NCI-H1417 (cell line): ENCODE measurements at places on chromosomes 1 and 21.

DNA sequence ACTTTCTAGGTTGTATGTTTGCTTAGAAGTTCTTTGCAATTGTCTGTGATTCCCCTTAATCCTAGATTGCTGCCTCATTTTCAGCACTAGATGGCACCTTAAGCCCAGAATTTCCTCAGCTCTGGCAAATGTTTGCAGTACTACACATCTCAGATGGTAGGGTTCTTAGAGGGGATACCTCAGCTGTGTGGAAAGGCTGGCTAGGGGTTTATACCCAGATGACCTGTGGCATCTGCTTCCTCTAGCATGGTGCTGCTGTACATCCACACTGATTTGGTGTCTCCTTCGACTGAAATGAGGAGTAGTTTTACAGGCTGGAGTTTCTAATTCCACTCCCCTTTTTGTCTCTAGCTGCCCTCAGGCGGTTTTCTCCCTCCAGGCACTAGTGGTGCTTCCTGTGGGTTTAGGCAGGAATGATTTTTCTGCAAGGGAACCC lies 23.5 kb downstream of the ASB17 start:
- peak; percentile 11 for DNase-seq

- DNase-seq, result peak; percentile 62
Measured at GRCh38 chr1:37765916-37766664, 1.2 kb upstream of the EPHA10 start.

GRCh38 chr1:87218618-87219017 lies 110.1 kb upstream of the LMO4 start:
- no peak for DNase-seq

DNA sequence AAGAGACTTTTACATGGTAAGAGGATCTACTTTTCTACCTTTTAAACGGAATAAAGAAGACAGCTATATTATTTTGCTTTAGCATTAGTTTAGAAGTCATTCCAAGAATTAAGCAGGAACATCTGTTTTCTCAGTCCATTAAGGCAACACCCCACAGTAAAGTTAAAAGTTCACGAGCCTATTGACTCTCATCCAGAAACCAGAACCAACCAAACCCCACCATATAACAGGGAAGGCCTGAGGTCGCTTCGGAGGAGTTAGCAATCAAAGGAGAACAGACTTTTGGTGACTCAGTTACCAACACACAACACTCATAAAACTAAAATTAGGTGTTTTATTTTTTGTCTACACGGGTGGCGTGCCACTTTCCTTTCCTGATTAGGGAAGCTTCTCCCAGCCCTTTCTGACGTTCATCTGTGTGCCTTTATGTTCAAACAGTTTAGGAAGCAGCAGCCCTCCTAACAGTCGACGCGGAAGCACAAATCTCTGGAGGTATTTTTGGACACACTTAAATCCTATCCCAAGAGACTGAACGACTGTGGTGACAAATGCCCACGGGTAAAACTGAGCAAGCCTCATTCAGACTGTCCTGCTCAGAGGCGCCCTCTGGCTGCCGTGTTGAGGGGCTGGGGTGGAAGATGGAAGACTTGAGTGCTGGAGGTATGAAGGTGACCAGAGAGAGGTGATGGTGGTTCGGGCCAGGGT lies 8.6 kb upstream of the PLA2G2C start:
- peak; percentile 17 for DNase-seq

- no peak for DNase-seq
Measured at GRCh38 chr21:42437786-42438185, 34.1 kb downstream of the UBASH3A start.

GRCh38 chr21:46559291-46559983 lies 45.4 kb downstream of the S100B start:
- no peak for DNase-seq

- no peak for DNase-seq
Measured at GRCh38 chr21:42836767-42837301, 42.5 kb downstream of the WDR4 start.

GRCh38 chr1:189939967-189940366 lies 537.7 kb downstream of the BRINP3 start:
- no peak for DNase-seq

- DNase-seq, result no peak
Measured at GRCh38 chr1:24022581-24023361, 42.6 kb upstream of the SRSF10 start.

- no peak for DNase-seq
Measured at GRCh38 chr1:226738421-226738994, 574 bp downstream of the ITPKB start.

DNA sequence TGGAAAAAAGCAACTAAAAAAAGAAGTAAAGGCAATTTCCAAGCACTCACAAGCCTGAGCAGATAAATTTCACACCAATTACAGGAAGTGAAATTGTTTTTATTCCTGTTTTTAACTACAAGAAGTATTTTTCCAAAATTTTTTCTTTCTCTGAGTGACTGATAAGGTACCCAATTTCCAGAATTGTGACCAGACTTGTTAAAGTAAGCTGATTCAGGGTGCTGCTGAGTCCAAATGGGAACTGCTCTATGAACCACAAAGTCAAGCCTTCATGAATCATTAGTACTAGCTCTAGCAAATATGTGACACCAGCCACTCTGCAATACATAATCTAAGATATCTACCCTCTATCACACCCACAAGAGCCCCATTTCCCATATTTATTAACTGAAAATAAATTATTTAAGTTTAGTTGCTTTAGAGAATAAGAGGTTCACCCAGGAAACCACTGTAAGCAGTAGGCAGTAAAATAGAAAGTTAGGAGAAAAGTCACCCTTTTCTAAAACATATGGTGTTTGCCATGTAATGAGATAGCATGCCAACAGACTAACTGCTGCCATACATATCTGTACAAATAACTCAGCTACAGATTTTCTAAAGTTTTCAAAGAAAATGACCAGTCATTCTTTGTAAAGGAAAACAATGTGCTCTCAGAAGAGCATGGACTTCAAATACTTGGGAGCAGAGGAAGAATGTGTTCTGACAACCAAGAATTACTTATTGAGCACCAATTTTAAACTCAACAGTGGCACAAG lies 43.1 kb upstream of the TNFSF18 start:
- no peak for DNase-seq

DNA sequence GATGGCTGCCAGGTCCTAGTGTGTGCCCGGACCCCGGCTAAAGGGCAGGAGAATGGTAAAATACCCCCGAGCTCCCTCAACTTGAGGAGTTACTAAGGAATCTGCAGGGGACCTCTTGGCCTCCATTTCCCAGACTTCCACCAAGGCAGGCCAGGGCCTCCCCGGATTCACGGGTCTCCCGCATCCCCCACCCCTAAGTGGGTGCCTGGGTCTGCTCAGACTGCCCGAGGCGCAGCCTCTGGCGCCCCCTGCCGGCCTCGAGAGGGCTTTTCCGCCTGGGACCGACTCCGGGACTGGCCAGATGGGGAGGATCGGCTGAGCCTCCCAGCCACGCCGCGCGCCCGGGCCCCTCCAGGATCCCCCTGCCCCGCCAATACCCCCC lies 1.7 kb downstream of the PLEKHG5 start:
- DNase-seq, result peak; percentile 74

DNA sequence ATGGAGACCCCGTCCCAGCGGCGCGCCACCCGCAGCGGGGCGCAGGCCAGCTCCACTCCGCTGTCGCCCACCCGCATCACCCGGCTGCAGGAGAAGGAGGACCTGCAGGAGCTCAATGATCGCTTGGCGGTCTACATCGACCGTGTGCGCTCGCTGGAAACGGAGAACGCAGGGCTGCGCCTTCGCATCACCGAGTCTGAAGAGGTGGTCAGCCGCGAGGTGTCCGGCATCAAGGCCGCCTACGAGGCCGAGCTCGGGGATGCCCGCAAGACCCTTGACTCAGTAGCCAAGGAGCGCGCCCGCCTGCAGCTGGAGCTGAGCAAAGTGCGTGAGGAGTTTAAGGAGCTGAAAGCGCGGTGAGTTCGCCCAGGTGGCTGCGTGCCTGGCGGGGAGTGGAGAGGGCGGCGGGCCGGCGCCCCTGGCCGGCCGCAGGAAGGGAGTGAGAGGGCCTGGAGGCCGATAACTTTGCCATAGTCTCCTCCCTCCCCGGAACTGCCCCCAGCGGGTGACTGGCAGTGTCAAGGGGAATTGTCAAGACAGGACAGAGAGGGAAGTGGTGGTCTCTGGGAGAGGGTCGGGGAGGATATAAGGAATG lies 505 bp downstream of the LMNA start:
- DNase-seq, result peak; percentile 40

GRCh38 chr1:78471890-78472620 lies 18.7 kb upstream of the PTGFR start:
- no peak for DNase-seq

GRCh38 chr1:57620605-57621004 lies 196.7 kb upstream of the DAB1 start:
- peak; percentile 61 for DNase-seq

DNA sequence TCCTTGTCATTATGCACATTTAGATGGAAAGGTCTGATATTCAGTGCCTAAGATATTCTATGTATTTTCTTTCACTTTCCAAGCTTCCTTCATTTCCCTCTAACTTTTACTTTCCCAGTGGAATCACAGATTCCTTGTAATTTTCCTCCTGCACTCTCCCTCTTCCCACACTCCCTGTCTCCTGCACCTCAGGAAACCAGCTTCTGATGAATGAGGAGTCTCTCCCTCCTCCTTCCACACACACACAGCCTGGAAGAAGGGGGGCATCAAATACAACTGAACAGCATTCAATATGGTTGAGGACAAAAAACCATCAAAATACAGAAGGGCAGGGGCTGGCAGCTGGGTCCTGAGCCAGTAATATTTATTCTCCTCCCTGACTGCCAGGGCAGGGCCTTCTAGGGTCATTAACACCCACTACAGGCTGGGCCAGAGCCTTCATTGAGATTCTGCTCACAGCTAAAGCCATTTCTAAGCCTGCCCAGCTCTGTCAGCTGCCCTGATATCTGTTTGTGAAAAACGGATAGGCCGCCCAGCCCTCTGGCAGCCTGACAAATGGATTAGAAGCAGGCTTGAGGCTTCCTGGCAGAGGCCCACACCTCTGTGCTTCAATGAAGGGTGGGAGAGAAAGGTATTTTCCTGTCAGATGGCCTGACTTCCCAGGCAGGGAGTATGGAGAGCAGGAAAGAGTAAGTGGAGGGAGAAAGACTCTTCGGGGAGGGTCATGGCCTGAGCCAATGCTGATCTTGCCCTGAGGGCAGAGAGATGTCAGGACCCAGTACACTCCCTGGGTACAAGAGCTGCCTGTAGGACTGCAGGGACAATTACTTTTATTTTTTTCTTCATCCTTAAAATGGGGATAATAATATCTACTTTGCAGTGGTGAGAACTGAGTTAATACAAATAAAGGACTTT lies 138.9 kb upstream of the SPATA6 start:
- DNase-seq, result peak; percentile 60

GRCh38 chr1:76287917-76288316 lies 213.4 kb downstream of the ST6GALNAC3 start:
- DNase-seq, result no peak

DNA sequence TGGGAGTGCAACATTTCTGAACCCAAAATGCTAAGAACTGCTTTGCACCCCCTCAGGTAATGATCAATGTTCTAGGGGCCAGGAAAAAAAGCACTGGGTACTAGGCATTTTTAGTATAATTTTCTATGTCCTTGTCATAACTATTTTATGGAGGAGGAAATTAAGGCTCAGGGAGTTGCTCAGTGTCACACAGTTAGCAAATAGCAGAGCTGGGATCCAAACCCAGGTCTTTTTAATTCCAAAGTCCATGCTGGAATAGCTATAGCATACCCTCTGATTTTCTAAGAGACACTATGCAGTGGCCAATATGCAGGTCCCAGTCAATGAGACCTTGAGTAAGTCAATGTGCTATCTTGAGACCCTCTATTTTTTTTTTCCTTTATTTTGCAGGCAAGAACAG lies 394.5 kb upstream of the USP24 start:
- no peak for DNase-seq

GRCh38 chr1:21552715-21553114 lies 43.5 kb downstream of the ALPL start:
- no peak for DNase-seq

DNA sequence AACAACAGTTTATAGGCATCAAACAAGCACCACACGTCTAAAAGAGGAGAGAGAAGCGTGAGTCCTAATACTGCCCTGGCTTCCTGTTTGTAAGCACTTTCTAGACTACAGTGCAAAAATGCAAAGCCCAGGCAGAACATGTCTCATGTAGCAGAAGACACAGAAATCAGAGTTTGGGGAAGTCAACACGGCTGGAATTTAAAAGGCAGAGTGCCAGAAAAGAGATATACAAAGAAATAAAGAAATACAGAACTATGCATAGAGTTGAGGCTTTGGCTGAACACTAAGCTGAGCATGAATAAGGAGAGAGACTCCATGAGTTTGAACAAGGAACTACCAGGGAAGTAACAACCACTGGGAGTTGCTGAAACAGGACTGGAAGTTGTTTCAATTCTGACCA lies 566.6 kb upstream of the NR5A2 start:
- no peak for DNase-seq
